ENCODE measurements at places on chromosomes 5 and 9.

GRCh38 chr5:145483212-145483611 lies 351.9 kb downstream of the PRELID2 start:
- no peak for DNase-seq

GRCh38 chr5:137272831-137273230 lies 226.3 kb downstream of the SPOCK1 start:
- DNase-seq = no peak

DNA sequence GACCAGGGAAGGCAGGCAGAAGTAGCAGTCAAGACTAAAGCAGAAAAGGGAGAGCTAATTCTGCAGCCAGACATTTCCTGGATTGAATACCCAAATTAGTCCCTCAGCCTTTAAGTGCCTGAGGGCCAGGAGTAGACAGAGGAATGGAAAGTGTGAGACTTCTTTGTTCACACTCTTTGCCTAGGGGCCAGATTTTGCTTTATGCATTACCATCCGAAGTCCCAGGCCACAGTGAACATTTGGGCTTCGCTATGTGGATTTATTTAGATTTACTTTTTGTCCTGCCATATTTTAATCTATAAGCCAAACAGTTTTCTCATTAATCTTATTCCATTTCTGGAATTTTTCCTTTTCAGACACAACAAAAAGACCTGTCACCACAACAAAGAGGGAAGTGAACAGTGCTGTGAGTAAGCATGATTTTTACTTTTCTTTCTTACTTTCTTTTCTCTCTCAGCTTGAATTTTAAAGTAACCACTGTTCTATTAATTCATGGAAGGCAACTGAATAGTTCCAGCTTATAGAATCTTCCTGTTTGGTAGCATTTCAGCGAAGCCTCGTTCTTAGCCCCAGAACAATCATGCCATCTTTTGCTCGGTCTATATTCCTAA lies 52.6 kb downstream of the PDCD1LG2 start:
- DNase-seq = no peak

DNA sequence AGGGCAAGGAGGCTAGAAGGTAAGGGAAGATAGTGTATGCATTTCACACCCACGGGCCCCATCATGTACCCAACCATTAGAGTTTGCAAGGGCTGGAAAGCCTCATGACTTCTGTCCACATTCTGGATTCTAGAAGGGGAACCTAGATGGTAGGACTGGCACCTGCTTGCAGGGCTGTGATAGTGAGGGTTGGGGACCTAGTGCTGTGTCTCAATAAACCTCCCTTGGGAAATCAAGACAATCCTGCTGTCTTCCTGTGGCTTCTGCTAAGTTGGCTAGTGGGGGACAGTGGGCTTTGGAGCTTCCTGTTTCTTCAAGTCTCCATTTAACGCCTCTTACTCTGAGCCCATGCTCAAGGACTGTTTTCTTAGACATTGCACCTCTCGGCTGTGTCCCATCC lies 43.6 kb upstream of the SYNPO start:
- DNase-seq = no peak

DNA sequence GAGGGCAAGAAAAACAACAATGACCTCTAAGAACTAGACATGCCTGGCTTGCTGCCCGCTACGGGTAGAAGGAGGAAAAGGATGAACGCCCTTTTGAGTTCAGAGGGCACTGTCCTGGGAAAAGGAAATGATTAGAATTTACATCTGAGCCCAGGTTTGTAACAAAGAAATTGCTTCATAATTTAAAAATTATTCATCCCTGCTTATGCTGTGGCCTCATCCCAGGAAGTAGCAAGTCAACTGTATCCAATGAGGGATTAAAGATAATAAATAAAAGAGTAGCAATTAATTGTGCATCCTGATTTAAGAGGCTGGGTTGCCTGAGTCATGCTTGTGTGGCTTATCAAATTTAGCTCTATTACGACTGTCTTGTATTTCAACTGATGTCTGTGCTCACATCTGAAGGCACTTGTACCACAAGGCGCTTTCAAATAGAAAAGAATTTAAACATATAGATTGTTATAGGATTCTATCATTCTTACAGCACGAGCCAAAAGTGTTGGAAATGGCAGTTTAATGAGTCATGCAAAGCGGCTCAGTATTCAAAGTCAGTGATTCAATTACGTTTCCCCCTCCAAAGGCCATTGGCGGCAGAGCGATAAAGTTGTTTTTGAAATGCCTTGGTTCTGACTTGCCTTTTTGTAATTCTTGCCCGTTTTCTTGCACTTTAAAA lies 40.0 kb upstream of the DMRT1 start:
- no peak for DNase-seq

- no peak for DNase-seq
Measured at GRCh38 chr5:154916874-154917273, 21.1 kb downstream of the GEMIN5 start.

- no peak for DNase-seq
Measured at GRCh38 chr5:81827500-81827899, 76.6 kb upstream of the SSBP2 start.

DNA sequence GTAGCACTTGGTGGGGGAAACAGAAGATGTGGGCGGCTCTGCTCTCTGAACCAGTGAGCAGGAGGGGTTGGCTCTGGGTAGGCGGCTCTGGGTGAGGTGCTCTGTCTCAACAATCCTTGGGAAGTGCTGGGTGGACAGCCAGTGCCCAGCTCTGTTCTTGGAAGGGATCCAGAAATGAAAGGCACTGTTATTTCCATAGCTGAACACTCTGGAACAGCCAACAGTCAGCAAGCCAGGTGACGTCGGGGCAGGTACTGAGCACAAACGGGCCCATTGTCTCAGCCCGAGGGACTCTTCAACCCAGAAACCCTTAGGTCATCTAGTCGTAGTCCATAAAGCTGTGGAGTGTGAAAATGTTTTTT lies 36.3 kb downstream of the OLFM1 start:
- no peak for DNase-seq

GRCh38 chr9:99003308-99003707 lies 59.6 kb downstream of the COL15A1 start:
- DNase-seq = no peak

- no peak for DNase-seq
Measured at GRCh38 chr9:98921732-98922131, 22.0 kb upstream of the COL15A1 start.

GRCh38 chr5:159514229-159514810 lies 184.0 kb upstream of the IL12B start:
- no peak for DNase-seq

GRCh38 chr9:6632516-6633183 lies 12.9 kb downstream of the GLDC start:
- no peak for DNase-seq

DNA sequence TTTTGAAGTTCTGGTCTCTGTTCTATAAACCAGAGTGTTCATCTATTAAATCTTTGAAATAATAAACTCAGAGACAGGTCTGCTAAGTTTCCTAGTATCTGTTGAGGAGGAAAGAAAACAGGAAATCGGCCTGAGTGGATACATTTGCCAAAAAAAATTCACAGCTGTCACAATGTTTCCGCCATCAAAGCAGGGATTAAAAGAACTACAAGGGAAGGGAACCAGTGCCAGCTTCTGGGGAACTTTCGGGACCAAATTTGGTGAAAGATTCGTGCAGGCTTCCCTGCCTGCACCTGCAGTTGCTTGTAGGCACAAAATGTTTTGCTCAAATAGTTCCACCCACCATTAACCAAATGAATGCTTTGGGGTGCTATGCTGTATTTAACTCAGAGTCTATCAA lies 267.5 kb downstream of the MSX2 start:
- DNase-seq = no peak

GRCh38 chr9:99016681-99017387 lies 73.1 kb downstream of the COL15A1 start:
- no peak for DNase-seq

GRCh38 chr5:177529247-177530203 lies 12.8 kb upstream of the DDX41 start:
- peak; percentile 23 for DNase-seq

DNA sequence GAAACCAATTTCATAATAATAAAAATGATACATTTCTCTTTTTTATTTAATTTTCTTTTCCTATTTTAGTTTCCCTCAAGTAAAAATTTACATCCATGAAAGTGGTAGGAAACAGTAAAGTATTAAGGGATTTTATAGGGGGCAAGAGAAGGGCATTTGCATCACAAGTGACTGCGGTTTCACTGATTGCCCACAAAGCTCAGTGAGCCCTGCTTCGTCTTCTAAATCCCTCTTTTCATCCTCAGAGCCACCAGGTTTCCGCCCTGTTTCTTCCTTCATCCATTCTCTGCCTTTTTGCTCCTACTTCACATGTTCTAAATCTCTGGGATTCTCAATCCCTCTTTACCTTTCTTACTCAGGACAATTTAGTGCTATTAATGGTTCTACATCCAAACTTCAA lies 491.4 kb downstream of the LRRC70 start:
- DNase-seq = no peak

GRCh38 chr5:98308231-98308630 lies 465.2 kb upstream of the RGMB start:
- DNase-seq = no peak

DNA sequence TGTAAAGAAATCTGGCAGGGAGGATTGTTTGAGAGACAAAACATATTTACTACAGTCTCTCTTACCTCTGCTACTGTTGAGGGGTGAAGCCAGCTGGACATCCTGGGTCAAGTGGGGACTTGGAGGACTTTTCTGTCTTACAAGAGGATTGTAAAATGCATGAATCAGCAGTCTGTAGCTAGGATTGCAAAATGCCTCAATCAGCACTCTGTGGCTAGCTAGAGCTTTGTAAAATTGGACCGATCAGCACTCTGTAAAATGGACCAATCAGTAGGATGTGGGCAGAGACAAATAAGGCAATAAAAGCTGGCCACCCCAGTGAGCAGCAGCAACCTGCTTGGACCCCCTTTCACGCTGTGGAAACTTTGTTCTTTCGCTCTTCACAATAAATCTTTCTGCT lies 995.8 kb upstream of the CDH6 start:
- no peak for DNase-seq

DNA sequence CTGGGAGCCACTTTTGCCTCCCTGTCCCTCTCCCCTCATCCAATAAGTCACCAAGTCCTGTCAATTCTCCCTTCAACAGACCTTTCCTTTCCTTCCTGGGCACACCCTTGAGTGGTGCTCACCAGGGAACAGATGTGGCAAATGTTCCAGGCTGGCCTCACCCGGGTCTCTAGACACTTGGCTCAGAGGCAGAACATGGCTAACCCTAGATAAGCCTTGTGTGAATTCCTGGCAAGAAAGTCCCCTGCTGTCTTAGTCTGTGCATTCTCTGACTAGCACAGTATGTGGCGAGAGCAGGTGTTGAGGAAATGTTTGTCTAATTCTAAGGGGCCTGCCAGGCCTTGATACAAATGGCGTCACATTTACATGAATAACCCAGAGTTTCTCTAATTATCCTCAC lies 41.2 kb upstream of the PTGS1 start:
- no peak for DNase-seq

DNA sequence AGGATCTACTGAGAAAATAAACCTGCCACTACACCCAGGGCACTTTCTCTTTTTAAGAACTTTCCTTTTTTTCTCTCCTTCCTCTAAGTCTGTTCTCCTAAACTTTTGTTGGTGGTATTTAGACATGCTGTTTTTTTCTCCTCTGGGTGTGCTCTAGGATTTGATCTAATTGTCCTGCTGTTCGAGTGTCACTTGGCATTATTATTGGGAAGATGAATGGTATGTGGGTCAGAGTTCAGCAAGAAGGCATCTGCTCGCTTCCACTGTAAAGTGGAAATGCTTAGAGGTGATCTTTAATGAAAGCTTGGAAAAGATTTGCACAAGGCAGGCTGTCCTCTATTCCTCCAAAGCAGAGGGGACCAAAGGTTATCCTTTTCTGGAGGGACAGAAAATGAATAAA lies 1.3 kb upstream of the PLPPR1 start:
- no peak for DNase-seq

DNA sequence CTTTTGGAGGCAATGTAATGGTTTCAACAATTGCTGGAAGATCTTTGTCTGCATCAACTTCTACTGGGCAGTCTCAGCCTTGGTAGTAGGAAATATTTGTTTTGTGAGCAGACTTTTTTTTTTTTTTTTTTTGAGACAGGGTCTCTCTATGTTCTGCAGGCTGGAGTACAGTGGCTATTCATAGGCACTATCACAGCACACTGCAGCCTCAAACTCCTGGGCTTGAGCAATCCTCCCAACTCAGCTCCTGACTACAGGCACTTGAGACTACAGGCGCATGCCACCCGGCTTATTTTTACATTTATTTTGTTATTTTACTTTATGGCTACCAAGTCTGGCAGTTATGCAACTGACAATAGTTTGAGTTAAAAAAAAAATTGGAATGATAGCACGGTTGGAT lies 187.3 kb downstream of the SNX18 start:
- DNase-seq = no peak

- DNase-seq = no peak
Measured at GRCh38 chr5:105782501-105782900, 1888.2 kb downstream of the EFNA5 start.

- no peak for DNase-seq
Measured at GRCh38 chr5:178323541-178323865, 90.9 kb upstream of the PHYKPL start.

DNA sequence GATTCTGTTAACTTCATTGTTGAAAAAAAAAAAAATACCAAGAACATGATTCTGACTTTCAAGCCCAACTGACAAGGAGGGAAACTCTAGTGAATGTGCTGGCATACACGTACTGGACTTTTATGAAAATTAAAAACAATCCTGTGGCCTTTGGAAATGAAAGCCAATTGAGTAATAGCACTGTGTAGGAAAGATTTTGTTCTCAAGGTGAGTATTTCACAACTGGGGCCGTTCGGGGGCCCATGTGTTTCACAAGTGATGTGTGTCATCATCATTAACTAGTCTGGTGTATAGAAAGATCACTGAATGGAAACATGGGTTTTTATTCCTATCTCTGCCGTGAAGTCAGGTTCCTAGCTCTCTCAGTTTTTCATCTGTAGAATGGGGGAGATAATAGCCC lies 605.0 kb upstream of the CLINT1 start:
- no peak for DNase-seq

DNA sequence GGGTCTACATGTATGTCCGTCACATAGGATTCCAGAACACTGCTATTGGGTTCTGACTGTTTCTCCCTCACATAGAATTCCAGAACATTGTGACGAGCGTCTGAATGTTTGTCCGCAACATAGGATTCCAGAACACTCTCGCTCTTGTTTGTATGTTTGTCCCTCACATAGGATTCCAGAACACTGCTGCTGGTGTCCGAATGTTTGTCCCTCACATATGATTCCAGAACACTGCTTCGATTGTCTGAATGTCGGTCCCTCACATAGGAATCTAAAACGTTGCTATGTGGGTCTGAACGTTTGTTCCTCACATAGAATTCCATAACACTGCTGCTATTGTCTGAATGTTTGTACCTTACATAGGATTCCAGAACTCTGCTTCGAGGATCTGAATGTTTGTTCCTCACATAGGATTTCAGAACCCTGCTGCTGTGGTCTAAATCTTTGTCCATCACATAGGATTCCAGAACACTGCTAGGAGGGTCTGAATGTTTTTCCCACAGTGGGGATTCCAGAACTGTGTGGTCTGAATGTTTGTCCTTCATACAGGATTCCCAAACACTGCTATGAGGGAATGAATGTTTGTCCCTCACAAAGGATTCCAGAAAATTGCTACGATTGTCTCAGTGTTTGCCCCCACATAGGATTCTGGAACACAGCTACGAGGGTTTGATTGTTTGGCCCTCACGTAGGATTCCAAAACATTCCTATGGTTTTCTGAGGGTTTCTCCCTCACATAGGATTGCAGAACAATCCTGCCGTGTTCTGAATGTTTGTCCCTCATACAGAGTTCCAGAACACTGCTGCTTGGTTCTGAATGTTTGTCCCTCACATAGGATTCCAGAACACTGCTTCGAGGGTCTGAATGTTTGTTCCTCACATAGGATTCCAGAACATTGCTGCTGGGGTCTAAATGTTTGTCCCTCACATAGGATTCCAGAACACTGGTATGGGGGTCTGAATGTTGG lies 220.5 kb downstream of the FOXD4L6 start:
- DNase-seq = no peak

GRCh38 chr5:142683881-142684505 lies 1.9 kb downstream of the FGF1 start:
- no peak for DNase-seq

All from sciatic nerve (tissue), 2 donors.